Nephron progenitor cell (in vitro differentiated cells): ENCODE measurements at places on chromosomes 4 and X.

- no peak for DNase-seq
Measured at GRCh38 chr4:85737254-85737653, 262.3 kb downstream of the ARHGAP24 start.

GRCh38 chrX:40864972-40865371 lies 129.6 kb upstream of the MED14 start:
- no peak for DNase-seq

DNA sequence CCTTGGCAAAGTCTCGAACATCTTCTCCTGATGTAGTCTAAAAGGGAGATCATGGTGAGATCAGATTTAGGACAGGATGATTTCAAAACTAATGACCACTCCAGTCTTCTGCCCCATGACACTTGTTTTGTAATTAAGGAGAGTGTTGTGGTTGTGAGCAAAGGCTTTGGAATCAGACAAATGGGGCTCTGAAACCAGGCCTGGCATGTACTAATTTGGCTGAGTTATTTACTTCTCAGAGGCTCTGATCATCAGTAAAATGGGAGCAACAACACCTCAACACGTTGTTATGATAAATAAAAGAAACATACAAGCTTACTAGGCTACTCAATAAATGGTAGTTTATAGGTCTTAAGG lies 106.9 kb upstream of the FTHL17 start:
- DNase-seq = no peak

- no peak for DNase-seq
Measured at GRCh38 chr4:82677327-82677726, 115.5 kb upstream of the TMEM150C start.

DNA sequence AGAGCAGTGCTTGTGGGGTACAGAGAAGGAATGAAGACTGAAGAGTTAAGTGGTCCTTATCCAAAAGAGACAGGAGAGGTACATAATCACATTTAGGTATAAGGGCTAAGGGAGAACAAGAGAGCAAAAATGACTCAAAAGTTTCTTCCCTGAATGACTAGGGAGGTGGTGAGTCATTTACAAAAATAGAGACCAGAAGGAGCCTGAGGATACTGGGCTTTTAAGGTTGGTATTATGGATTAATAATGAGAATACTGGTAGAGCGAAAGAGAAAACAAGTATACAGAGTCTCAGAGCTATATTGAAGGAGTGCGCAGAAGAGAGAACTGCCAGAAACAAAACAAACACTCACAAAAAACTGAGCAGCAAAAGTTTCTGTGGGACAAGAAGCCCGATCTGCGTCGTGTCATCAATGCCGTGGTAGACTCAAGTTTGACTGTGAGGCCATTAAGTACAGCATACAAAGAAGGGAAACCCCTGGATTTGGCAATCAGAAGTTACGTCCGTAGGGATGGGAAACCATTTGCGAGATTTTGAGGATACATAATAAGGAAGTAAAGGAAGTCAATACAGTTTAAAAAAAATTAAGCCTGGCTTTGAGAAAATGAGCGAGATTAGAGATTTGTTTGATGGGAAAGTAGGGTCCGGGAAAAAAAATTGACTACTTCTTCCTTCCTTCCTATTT lies 129.1 kb upstream of the STIM2 start:
- DNase-seq = no peak

- DNase-seq = no peak
Measured at GRCh38 chr4:76755756-76756155, 142.2 kb downstream of the SOWAHB start.

- DNase-seq = no peak
Measured at GRCh38 chrX:18664947-18665346, 7.0 kb downstream of the RS1 start.

DNA sequence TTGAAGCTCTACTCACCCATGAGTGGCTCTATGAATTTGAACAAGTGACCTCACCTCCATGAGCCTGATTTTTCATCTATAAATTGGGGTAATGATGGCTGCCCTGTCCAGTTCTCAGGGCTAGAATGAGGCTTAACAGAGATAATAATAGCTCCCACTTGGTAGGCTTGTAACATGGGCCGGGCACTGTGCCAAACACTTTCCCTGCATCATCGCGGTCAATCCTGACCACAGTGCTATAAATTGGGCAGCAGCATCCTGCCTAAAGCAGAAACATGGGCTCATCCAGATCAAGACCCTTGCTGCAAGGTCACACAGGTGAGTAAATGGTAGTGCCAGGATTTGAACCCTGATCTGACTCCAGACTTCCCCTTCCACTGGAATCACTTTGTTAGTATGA lies 12.8 kb downstream of the APLN start:
- no peak for DNase-seq

DNA sequence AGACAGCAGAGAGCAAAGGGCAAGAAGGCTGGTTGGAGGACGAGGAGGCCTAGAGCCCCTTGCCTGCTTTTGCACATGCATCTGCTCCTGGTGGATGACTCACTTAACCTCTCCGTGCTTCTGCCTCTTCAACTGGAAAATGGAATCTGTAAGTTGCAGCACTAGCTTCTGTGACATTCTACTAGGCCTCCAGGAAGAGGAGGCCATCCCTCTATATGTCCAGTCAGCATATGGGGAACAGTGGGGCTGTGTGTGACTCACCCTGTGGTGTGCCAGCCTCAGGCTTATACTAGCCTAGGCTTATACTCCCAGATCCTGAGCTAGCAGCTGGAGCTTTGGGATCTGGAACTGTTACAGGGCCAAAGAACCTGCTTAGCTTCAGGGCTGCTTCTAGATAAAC lies 36.0 kb downstream of the RTL9 start:
- no peak for DNase-seq

DNA sequence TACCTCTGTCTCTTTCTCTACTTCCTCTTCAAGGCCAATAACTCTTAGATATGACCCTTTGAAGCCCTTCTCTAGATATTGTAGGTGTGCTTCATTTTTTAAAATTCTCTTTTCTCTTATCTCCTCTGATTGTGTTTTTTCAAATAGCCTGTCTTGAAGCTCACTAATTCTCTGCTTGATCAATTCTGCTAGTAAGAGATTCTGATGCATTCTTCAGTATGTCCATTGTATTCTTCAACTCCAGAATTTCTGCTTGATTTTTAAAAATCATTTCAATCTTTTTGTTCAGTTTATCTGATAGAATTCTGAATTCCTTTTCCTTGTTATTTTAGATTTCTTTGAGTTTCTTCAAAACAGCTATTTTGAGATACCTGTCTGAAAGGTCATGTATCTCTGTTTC lies 47.9 kb downstream of the MCUB start:
- DNase-seq = no peak

GRCh38 chr4:112170451-112170993 lies 25.3 kb downstream of the FAM241A start:
- no peak for DNase-seq

GRCh38 chr4:108276690-108277089 lies 108.0 kb upstream of the LEF1 start:
- DNase-seq = no peak

DNA sequence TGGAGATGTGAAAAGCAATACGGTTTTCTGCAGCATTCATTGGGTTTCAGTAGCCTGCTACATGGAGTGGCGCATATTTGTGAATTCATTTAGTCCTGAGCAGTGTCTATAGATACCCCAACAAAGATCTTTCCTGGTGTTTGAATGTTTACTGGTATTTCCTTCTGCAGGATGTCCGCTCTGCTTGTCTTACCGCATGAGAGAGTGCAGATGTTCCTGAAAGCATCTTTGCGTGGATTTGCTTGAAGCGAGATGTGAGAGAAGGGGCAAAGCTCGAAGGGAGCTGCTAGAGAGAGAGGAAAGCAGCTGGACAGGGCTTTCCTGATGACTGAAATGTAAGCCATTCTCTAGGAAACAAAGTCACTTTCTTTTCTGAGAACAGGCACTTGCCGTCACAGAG lies 40.9 kb upstream of the GYPA start:
- no peak for DNase-seq
